ENCODE measurements at places on chromosomes 5 and 9. TPM values are rescaled to one million over a fixed set of nuclear protein-coding genes. Genes with fewer than 3 reads are reported as not detected.
A peak's percentile ranks its signal among the peaks of the same experiment; 100 is the strongest.

EFCAB9 gene
- not detected for total RNA-seq

OR2V2 gene
- total RNA-seq = not detected

ANKRD34B gene
- total RNA-seq = not detected

SEMA5A gene
- total RNA-seq = 0.02 TPM

- no peaks in the 10 kb centered on the region for H3K27me3 ChIP-seq
- peaks cover 19% of the 10 kb centered on the region for H3K4me1 ChIP-seq
- DNase-seq = no peak
- peak overlapping the region; percentile 86 for H3K4me3 ChIP-seq
- H3K36me3 ChIP-seq = no peaks in the 10 kb centered on the region
These were observed 1.1 kb downstream of the PLPP6 start for GRCh38 chr9:4662989-4663792.

DNA sequence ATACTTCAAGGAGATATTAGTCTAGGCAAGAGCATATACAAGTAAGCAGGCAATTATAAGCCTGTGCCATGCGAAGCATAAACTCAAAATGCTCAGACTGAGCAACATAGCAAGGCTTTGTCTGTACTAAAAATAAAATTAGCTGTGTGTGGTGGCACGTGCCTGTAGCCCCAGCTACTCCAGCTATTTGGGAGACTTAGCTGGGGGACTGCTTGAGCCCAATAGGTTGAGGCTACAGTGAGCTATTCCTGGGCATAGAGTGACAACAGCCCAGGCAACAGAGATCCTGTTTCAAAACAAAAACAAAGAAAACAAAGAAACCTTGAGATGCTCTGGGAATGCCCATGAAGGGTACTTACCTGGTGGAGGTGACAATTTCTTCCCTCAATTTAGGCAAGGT is 130.5 kb upstream of the ZNF608 start:
- H3K36me3 ChIP-seq = no peaks in the 10 kb centered on the region
- H3K4me1 ChIP-seq = no peaks in the 10 kb centered on the region

DNA sequence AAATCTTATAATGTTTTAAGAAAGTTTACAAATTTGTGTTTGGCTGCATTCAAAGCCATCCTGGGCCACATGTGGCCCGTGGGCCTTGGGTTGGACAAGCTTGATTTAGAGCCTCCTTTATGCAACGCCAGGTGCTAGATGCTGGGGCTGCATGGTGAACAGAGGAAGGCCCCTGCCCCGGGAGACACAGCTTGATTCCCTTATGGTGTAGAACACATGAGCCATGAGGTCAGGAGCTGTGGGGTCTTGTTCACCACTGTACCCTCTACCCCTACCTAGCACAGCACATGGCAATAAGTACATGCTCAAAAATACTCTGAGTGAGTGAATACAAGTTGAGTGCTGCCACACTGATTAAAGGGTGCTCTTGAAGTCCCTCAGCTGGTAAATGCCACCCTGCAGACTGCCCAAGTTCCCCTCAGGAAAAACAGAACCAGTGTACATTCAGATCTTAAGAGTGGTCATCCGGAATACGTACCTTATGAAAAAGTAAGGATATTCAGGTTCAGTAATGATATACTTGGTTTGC is 71.9 kb downstream of the ARRDC3 start:
- no peaks in the 10 kb centered on the region for H3K36me3 ChIP-seq
- peaks cover 4% of the 10 kb centered on the region for H3K4me1 ChIP-seq
- no peaks in the 10 kb centered on the region for H3K27me3 ChIP-seq
- DNase-seq = no peak

DNA sequence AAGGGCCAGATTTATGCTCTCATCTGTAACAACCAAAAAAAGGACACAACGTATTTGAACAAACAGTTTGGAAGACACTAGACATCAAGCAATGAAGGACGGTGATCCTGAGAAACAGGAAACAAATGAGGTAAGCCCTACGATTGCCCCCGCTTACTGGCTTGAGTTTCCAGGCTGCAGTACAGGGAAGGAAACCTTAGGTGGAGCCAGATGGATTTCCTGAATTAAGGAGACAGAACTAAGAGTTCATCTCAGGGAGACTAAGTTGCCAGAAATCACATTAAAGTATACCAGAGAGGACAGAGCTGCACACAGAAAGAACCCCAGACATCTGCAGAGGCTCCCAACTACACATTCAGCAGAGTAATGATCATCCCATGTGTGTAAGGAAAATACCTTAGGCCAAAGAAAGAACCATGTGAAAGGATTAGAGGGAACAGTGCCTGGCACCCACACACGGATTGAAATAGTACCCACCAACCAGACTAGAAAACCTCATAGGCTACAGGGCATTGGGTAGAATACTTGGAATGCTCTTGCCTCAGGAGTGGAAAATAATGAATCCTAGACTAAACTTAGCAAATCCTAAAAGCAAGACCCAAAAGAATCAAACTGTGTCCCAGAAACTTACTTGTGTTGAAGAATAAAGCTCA is 99.3 kb upstream of the NIPBL start:
- H3K4me3 ChIP-seq = no peak overlapping the region
- H3K4me1 ChIP-seq = no peaks in the 10 kb centered on the region
- H3K36me3 ChIP-seq = no peaks in the 10 kb centered on the region
- no peaks in the 10 kb centered on the region for H3K27me3 ChIP-seq

GRCh38 chr9:34220218-34220617 is 41.4 kb downstream of the UBAP1 start:
- no peaks in the 10 kb centered on the region for H3K27me3 ChIP-seq
- H3K36me3 ChIP-seq = 0 out of 3 replicates have a peak, but pooled peaks cover 3% of the 10 kb centered on the region
- no peaks in the 10 kb centered on the region for H3K4me1 ChIP-seq

DNA sequence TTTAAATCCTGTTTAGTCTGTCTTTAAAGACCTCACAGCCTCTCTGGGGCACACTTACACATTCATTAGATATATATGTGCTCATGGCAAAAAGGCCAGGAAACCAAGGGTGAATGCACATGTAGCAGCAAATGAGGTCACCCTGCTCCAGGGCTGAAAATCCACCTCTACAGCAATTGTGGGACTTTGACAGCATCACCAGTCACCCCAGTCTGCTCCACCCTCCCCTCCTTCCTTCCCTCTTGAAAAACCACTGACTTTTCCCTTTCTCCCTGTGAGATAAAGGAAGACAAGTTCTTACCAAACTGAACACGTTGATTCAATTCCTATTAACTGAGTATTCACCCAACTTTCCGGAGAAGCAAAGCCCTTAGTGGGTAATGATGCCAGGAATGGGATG is 15.2 kb upstream of the SH3RF2 start:
- peaks cover 8% of the 10 kb centered on the region for H3K27me3 ChIP-seq
- no peak overlapping the region for H3K27ac ChIP-seq
- H3K4me3 ChIP-seq = no peak overlapping the region
- H3K36me3 ChIP-seq = no peaks in the 10 kb centered on the region

DNA sequence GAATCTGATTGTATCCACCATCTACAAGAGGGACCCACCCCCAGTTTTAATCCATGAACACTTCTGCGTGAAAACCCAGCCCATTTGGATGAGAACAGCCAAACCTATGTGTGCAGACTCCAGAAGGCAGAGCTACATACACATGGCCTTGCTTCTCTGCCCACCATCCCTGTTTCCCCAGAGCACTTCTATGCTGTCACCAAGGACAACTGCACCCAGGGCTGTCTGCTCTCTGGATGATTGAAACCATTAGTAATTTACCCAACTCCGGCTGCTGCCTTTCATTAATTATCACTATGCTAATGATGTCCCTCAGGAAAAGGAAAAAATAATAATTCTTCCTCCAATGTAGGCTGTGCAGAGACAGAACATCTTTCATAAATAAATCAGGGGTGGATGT is 8.9 kb downstream of the CARTPT start:
- no peak overlapping the region for H3K4me3 ChIP-seq
- no peaks in the 10 kb centered on the region for H3K36me3 ChIP-seq
- H3K27me3 ChIP-seq = peaks cover 2% of the 10 kb centered on the region
- DNase-seq = no peak
- no peaks in the 10 kb centered on the region for H3K4me1 ChIP-seq
- no peak overlapping the region for H3K27ac ChIP-seq

DNA sequence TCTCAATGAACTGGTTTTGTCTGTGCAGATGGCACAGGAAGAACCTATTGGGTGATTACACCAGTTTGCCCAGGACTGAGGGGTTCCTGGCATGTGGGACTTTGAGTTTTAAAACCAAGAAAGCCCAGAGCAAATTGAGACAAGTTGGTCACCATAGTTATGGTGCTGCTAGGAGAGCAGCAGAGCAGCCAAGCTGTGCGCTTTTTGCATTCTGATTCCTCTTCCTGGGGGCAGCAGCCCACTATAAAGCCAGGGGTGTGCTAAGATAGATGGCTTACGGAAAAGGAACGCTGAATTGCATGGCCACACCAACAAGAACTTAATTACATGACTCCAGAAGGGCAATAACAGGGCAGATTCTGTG is 49.7 kb downstream of the TIMD4 start:
- H3K36me3 ChIP-seq = no peaks in the 10 kb centered on the region
- H3K4me1 ChIP-seq = no peaks in the 10 kb centered on the region

GRCh38 chr9:68714416-68715180 is 9.6 kb downstream of the PIP5K1B start:
- no peak overlapping the region for H3K27ac ChIP-seq
- no peak overlapping the region for H3K4me3 ChIP-seq
- H3K4me1 ChIP-seq = peaks cover 10% of the 10 kb centered on the region
- H3K36me3 ChIP-seq = no peaks in the 10 kb centered on the region
- no peaks in the 10 kb centered on the region for H3K27me3 ChIP-seq
- DNase-seq = no peak

DNA sequence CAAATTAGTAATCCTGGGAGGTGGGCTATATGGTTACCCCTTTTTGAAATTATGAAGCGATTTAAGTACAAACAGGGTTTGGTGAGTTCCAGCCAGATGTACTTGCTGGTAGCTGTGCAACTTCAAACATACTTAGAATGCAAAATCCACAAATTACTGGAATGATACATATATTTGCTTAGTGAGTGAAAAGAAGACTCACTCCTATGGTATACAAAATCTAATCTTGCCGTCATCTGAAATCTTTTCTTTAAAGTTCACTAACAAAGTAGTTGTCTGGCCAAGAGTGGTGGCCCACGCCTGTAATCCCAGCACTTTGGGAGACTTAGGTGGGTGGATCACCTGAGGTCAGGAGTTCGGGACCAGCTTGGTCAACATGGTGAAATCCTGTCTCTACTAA is 64.9 kb upstream of the TJP2 start:
- no peak overlapping the region for H3K27ac ChIP-seq
- no peaks in the 10 kb centered on the region for H3K36me3 ChIP-seq
- H3K4me3 ChIP-seq = no peak overlapping the region
- no peaks in the 10 kb centered on the region for H3K27me3 ChIP-seq

Data from K562 (cell line).